NCI-H82 (cell line): ENCODE measurements at places on chromosomes 7 and 10.

- DNase-seq: peak; percentile 48
These were observed 13.0 kb downstream of the MCMBP start for GRCh38 chr10:119859420-119860258.

DNA sequence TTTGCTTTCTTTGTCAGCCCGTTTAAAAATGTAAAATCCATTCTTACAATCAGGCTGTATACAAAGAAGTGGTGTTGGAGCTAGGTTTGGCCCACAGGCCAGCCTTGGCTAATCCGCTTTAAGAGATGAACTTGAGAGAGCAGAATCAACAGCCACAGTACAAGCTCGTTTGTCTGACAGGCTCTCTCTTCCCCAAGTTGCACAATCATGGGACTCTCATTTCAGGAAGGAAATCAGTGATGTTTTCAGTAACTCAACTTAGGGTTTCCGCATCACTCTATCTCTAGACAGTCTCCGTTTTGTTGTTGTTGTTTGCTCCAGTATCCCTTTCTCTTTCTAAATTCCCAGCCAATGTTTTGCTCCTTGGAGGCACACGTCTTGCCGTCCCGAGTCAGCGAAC lies 582.0 kb upstream of the MKI67 start:
- DNase-seq: peak; percentile 3

DNA sequence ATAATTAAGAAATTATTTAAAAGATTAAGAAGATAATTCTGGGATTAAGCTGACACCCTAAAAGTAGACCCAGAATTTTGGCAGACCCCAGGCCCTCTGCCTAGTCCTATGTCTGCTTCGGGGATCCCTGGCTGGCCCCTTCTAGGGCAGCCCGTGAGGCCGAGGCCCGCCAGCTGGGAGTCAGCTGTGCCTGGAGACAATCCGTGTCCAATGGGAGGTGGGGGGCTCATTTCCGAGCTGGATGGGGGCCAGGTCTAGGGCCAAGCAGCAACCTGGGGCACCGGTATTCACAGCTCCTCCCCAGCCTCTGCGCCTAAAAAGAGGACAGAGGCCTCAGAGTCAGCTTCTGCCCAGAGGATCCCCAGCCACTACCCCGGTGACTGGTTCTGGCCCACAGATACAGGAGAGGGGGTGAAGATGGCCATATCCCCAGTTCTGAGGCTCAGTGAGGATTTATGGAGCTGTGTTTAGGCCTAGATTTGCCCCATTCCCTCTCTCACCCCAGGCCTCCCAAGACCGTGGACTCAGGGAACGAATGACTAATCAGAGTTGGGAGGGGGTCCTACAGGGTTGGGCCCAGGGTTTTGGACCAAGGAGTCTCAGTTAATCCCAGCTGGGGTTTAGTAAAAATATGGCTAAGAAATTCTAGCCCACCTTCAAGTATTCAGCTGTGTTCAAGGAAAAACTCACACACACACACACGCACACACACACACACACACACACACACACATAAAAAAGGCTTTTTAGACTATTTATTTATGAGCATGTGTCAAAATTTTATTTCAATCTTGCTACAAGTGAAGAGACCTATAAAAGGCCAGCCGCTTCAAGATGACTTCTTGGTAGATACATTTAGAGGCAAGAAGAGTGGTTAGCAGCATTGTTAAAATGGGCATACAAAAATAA lies 37.4 kb upstream of the LBX1 start:
- DNase-seq: no peak

- no peak for DNase-seq
These were observed 8.0 kb downstream of the PARP12 start for GRCh38 chr7:140054751-140055150.

DNA sequence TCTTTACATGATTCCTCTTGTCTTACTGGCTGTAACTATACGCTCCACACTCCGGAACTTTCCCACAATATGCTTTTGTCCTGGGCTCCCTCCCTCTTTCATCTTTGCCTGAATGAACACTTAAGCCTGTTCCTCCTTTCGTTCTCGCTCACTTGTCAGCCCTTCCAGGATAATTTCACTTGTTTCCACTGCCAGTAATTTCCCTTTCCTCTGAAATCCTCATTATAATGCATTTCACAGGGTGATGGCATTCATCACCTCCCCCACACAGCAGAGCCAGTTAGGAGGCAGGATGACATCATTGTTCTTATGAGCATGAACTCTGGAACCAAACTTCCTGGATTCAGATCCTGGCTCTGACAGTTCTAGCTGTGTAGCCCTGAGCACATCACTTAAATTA lies 372.6 kb downstream of the GPR158 start:
- no peak for DNase-seq

DNA sequence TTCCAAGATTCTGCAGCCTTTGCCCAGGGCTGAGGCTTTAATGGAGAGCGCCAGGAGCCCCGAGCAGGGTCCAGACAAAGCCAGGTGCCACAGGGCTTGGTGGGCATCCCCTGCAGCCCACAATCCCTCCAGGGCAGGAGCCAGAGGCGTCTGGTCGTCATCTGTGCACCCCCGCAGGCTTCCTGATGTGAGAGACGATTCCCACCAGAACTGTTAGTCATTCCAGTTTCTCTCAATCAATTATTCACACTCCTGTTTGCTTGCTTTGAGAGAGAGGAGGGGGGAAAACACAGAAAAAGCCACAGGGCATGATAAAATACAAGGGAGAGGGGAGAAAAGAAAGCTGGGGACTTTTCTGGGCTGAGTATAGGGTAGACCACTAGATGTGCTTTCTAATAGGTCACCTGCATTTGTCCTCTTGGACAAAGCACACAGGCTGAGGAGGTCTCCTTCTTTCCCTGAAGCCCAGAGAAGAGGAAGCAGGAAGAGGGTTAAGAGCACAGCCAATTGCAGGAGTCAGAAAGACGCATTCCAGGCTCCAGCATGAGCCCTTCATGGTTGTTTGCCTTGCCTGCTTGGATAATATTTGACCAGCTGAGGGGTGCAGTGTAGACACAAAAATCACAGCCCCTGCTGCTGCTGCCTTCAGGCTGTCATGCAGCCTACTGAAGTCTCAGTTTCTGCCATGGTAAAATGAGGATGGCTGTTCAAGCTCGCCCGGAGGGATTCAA lies 194.4 kb downstream of the PLXNA4 start:
- no peak for DNase-seq

GRCh38 chr7:142808461-142808801 lies 37.7 kb downstream of the PRSS2 start:
- DNase-seq: no peak

DNA sequence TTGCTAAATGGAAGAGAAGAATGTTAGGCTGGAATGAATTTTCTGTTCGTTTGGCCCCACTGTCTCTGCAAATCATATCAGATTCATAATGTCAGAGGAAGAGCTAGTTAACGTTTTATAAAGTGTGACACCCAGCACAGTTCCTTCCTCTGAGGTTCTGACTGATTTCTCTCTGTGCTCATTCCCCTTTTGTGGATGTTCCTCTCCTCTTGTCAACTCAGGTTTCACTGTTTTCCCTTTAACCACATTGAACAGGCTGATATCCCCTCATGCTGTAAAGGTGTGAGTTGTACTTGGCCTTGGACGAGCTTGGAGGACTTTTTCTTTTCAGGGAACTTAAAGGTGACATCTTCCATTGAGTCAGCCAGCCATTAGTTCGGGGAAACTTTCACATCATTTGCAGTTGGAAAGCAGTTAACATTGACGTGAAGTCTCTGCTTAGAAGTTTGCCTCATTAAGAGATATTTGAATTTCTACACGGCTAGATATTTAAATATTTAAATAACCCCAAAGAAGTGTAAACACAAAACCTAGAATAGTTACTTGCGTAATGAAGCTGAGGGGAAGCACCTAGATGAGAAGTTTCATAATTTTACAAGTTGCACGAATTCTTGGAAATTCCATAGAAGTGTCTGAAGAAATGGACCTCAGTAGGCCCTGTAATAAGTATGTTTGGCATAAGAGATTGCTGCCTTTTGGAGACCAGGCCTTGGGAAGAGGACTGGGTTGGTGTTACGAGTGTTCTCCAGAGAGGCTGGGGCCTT lies 101.5 kb upstream of the EGR2 start:
- DNase-seq: no peak

DNA sequence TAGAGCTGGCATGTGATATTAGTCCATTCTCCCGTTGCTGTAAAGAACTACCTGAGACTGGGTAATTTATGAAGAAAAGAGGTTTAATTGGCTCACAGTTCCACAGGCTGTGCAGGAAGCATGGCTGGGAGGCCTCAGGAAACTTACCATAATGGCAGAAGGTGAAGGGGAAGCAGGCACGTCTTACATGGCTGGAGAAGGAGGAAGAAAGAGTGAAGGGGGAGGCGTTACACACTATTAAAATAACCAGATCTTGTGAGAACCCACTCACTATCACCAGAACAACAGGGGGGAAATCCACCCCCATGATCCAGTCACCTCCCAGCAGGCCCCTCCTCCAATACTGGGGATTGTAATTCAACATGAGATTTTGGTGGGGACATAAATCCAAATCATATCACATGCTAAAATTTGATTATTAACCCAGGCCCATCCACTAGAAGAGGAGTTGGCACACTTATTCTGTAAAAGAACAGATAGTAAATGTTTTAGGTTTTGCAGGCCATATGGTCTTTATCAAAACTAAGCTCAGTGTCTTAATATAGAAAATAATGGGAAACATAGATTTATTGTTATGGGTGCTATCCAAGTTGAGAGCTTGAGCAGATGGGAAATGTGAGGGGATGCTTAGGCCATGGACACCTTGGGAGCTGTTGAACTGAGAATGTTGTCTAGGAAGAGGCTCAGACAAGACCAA lies 18.6 kb upstream of the HK1 start:
- DNase-seq: no peak

DNA sequence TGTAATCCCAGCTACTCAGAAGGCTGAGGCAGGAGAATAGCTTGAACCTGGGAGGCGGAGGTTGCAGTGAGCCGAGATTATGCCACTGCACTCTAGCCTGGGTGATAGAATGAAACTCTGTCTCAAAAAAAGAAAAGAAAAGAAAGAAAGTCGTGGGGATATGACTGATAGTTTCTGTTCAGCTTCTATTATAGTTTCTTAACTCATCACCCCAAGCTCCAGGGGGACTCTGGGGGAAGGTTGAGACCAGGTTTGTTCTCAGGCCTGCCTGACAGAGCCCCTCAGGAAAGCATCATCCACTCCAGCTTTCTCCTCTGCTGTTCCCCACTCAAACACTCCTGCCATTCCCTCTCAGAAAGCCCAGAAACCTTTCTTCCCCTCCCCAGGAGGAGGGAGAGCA lies 542.4 kb upstream of the GALNT17 start:
- no peak for DNase-seq

DNA sequence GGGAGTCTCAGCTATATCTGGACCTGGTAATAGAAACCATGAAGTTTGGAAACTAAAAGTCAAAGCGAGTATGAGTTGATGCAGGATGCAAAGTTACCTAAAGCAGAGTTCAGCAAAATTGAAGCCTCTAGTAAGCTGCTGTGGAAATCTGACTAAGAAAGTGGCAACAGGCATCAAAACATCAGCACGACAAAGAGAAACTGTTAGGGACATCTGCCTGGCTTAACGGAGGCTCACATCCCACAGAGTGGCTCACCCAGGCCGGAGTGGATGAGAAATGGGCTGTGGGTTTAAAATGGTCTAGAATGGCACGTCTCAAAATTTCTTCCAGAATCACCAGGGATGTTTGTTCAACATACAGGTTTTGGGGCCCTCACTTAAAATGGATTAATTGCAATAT lies 164.1 kb upstream of the NPY start:
- DNase-seq: no peak

DNA sequence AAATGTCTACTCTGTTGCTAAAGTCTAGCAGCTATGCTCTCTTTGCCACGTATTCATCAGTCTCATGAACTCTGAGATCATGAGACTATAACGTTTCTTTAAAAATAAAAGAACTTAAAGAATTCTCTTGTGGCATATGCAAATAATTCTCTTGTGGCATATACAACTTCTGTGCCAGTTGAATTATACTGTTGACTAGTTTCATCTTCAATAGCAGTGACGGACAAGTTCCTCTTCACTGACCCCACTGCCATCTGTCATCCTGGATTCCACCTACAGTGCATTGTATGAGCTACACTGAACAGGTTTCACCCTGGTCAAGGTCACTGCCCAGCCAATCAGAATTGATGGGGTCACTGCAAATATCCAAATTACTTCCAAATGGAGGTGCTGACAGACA lies 88.2 kb downstream of the CD36 start:
- peak; percentile 19 for DNase-seq

GRCh38 chr10:80465839-80466590 lies 11.9 kb downstream of the TSPAN14 start:
- DNase-seq: no peak

- DNase-seq: no peak
These were observed 2.8 kb downstream of the ZNF22 start for GRCh38 chr10:45003432-45004000.

GRCh38 chr10:48526011-48526821 lies 78.7 kb downstream of the ARHGAP22 start:
- DNase-seq: peak; percentile 5

- DNase-seq: no peak
These were observed 820.8 kb downstream of the TYW1 start for GRCh38 chr7:67817481-67817880.

GRCh38 chr7:28800150-28800549 lies 158.0 kb downstream of the TRIL start:
- DNase-seq: no peak

DNA sequence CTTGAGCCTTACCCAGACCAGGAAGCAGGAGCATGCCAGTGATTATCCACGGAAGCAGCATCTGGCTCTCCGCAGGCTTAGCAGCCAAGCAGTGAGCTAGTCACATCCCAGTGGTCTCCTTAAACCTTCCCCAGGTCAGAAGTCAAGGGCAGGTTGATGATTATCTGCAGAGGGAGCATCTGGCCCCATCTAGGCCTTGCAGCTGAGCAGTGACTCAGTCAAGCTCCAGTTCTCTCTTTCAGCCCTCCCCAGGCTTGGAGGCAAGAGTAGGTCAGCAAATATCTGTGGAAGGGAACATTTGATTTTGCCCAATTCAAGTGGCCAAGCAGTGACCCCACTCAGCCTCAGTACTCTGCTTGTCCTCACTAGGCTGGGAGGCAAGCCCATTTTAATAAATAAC lies 61.6 kb downstream of the ANKRD7 start:
- peak; percentile 33 for DNase-seq

GRCh38 chr10:97589479-97589878 lies at the start of gene C10orf62:
C10orf62 (plus strand) TSS chr10:97589721; CDS start chr10:97589898, 177 bp downstream.
- no peak for DNase-seq

DNA sequence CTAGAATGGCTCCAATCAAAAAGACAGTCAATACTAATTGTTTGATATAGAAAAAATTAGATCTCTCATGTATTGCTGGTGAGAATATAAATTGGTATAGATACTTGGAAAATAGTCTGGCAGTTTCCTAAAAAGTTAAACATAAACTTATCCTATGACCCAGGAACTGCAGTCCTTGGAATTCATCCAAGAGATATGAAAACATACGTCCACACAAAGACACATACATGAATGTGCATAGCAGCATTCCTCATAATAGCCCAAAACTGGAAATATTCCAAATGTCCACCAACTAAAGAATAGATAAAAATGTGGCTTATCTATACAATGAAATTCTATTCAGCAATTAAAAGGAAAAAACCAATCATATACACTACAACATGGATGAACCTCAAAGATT lies 128.4 kb downstream of the ZFAND4 start:
- DNase-seq: no peak

GRCh38 chr10:52313256-52313932 lies 687 bp upstream of the DKK1 start:
- DNase-seq: no peak
